ENCODE measurements at places on chromosomes 3 and 15. TPM values are rescaled to one million over a fixed set of nuclear protein-coding genes. Genes with fewer than 3 reads are reported as not detected.

DNA sequence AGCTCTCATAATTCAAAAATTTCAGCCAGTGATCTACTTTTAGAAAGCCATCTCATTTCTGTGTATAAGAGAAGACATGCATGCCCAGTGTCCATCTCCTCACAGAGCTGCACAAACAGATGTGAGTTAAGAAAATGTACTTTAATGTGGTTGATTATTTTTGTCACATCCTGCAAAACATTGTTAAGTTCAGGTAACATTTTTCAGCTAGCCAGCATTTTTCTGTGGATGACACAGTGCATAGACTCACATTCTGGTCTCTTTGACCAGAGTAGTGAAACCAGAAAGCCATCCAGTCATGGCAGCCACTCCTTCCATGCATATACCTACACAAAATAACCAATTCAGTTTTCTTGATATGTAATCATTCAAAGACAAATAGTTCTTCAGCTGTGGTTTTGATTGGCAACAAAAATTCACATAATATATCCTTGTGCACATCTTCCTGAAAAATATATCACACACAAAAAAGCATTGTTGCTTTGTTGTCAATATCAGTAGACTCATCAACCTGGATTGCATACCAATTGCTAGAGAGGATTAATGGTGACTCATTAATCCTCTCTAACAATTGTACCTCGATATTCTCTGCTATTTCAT, 2.1 kb upstream of the PLSCR1 start:
- peak; percentile 16 for DNase-seq

DNA sequence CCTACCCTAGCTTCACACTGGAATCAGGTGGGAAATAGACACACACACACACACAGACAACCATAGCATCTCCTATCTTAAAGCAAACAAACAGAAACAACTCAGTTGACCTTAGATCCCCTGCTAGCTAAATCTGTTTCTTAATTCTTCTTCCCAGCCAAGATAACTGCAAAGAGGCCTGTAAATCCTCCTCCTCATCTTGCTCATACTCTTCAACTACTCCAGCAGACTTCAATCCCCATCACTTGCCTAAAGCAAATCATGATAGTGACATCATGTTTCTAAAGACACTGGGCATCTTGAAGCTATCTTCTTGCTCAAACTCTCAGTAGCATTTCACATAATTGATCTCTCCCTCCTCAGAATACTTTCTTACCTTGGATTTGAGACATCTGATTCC, 303.0 kb downstream of the RBMS3 start:
- DNase-seq = no peak

DNA sequence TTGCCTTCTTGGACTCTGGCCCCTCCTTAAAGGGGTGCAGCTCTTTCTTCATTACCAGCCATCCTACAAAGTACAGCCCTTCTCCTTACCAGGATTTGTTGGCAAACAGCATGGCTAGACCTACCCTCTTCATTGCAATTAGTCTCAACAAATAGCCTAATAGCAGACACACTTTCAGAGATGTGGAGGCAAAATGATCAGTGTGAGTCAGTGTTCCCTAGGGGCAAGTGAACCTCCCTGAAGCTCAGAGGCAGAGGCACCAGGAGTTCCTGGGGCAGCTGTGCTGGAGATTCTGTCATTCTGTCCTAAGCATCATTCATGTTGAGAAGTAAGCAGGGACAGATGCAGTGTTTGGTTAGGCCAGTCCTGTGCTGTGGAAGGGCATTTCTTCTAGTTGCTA, 14.6 kb upstream of the MECOM start:
- no peak for DNase-seq

GRCh38 chr3:142148044-142148791, 1.1 kb downstream of the TFDP2 start:
- DNase-seq = no peak

DNA sequence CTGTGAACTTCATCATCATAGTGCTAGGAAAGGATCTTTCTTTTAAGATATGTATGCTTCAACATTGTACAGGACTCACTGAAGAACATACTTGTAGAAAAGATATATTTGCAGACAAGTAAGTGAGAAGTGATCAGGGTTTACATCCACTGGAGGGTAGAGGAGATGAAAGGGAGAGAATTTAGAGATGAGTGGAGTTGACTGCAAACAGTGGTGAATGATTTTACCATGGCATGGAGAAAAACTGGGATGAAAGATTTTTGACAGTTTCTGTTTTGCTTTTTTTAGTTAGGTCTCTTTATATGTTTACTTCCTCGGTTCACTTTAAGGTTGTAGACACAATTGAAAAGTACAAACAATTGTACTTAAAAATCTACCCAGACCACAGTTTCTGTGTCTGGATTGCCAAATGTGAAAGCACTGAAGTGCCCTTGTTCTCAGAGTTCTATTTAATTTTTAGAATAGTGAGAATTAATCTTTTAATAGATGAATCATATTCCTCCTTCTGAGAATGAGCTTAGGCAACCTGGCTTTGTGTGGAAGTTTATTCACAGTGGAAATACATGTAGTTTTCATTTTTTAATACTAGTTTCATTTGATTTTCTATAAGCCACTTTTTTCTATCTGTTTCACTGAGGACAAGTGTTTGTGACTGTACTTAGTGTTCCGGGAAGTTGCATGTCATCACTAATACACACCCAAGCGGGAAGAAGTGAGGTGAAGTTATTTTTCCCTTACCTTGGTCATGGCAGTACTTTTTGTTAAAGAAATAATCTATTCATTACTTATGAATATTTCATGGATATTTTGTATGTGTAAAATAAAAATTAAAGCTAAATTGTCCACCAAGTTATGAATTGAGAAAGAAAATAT, 1.8 kb upstream of the GPR171 start:
- no peak for DNase-seq

- no peak for DNase-seq
These were observed 33.4 kb upstream of the SETD2 start for GRCh38 chr3:47197287-47197686.

DNA sequence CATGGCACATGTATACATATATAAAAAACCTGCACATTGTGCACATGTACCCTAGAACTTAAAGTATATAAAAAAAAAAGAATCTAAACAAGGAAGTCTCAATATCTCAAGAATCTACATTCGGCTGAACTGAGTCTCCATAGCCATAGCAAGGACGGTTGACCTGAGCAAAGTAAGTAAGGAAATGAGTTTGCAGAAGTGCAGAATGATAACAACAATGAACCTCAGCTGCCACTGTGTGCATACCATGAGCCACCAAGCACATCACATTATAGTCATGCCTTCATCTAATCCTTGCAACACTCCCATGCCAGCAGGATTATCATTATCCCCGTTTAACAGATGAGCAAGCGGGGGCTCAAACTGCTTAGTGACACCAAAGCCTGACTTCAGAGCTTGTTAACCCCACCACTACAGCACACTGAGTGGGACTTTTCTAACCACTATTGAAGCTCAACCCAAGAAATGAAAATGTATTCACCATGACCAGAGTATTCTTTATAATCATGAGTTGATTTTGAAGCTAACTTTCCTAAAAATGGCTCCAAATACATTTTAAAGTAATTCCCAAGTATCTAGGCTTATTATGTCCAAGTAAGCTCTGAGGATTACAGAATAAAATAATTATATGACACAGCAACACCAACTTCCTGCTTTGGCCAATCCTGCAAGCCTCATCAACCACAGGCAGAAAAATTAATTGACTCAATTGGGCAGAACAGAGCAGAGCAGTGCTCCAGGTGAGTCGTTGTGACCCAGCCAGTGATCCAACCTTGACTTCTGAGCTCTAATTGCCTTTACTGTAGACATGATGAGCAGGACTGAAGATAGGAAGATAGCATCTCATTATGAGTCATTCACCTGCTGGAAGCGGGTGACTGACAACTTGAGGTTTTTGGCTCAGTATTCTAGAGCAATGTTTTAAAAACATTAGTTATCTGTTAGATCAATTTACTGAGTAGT, 47.3 kb upstream of the IL12A start:
- DNase-seq = peak; percentile 11

DNA sequence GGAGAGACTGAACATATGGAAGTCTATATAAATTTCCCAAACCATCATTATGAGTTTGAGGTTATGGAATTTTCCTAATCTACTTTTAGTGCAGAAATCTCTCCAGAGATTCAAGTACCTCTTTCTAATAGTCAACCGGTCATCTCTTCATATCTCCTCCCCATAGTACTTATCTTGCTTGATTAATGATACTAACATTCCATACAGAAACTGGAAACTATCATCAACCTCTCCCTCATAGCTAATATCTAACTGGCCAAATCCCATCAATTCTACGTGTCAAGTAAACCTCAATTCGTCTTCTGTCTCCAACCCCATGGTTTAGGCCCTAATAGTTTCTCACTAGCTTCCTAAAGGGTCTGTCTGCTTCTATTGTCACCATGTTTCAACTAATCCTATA, 44.4 kb upstream of the VGLL3 start:
- DNase-seq = no peak

Gene SAMD7
- total RNA-seq = not detected

DNA sequence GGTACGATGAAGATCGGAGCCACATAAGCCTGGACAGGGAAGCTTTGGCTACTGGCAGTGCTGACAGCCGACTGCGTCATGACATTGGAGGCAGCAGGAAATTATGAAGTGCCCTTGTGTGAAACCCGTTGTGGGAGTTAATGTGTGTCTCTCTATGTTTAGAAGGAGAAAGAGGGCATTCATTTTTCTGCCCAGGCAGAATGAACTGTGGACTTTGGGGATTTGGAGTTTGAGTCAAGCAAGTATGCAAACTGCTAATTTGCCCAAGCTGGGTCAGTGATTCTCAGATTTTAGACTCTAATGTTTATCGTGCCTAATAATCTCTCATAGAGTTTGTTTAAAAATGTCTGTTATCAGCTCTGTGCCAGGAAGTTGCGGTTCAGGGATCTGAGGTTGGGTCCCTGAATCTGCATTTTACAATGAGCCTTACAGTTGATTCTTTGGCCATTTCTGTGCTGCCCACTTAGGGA, 5.6 kb downstream of the CTXND1 start:
- no peak for DNase-seq

Gene PRSS50
- not detected for total RNA-seq

DNA sequence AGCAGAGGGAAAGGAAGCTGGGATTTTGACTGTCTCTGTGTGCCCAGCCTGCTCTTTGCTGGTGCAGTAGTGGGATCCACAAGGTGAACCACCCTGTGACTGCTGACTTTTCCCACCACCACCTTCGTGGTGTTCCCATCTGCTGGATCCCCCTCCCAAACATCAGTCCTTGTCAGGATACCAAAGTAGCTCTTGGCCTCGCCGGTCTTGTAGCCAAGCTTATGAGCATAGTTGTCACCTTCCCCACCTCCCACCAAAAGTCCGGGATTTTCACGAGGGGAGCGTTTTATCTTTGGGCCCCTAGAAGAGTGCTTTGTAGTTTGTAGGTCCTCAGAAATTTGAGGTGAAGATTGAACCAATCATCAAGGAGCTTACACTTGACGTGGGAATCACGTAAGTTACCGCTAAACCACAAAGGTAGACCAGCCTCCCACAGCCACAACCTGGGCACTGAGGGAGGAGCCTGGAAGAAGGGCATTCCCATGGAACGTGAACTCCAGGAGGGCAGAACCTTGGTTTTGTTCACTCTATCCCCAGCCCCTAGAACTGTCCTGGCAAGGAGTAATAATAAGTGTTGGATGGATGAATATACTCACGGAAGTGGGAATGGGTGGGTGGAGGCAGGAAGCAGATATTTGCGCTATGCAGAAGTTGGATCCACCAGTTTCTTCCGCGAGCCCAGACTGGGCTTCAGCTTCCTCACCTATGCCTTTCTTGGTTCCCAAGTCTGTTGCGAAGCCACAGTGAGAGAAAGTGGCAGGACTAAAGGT, 814 bp upstream of the TEX264 start:
- peak; percentile 39 for DNase-seq

- DNase-seq = no peak
These were observed 7.2 kb downstream of the PLD1 start for GRCh38 chr3:171803044-171803443.

Gene ZNF80
- total RNA-seq = 0.23 TPM

Gene TRAT1
- total RNA-seq = 22.5 TPM

Gene PYGO1
- not detected for total RNA-seq

Gene BSN
- total RNA-seq = 0.09 TPM

GRCh38 chr3:107373896-107374295, 3.3 kb upstream of the CCDC54 start:
- DNase-seq = no peak

Gene CLSTN2
- total RNA-seq = not detected

Gene UNC13C
- total RNA-seq = not detected

GRCh38 chr3:72721683-72722381, 126.4 kb downstream of the SHQ1 start:
- no peak for DNase-seq

DNA sequence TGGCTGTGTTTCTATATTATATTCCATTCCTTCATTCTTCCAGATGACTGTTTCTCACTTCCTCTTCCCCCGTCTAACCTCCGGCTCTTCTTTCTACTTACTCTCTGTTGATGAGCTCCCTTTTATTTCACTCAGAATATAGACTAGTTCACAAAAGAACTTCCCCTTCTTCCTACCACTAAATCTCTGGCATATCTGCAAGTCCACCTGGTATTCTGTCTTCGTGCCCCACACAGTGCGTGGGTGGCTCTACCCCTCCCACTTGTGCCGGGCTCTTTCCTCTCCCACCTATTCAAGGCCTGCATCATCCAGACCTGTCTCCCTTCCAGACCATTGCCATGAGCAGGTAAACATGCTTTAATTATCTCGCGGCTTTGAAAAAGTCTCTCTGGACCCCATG, 73.0 kb downstream of the SCN10A start:
- DNase-seq = no peak

- DNase-seq = no peak
These were observed 30.8 kb upstream of the MAP3K13 start for GRCh38 chr3:185332026-185332735.

- peak; percentile 6 for DNase-seq
These were observed 32.3 kb downstream of the PSTPIP1 start for GRCh38 chr15:77027111-77027696.

GRCh38 chr15:31887246-31887645, 143.1 kb upstream of the CHRNA7 start:
- peak; percentile 26 for DNase-seq

DNA sequence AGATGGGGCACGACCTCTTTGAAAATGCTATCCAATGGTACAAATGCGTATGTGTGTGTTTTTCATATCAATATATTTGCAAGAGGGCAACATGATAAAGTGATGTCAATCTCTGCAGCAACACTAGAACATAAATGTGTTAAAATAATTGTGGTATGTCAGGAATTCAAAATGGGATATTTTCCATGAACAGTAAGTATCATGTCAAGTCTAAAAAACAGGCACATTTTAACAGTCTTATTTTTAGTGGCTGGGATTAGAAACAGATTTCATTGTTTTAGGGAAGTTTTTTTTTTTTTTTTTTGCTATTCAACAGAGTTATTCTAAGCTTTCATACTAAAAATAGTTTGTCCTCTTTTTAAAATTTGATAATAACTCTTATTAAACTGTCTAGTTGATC, 209.8 kb downstream of the GAP43 start:
- no peak for DNase-seq

GRCh38 chr15:80817901-80818300, 38.7 kb downstream of the CEMIP start:
- no peak for DNase-seq

Gene FBLN2
- total RNA-seq = 0.05 TPM
